ENCODE measurements at places on chromosomes 4 and X.
A peak's percentile ranks its signal among the peaks of the same experiment; 100 is the strongest.

DNA sequence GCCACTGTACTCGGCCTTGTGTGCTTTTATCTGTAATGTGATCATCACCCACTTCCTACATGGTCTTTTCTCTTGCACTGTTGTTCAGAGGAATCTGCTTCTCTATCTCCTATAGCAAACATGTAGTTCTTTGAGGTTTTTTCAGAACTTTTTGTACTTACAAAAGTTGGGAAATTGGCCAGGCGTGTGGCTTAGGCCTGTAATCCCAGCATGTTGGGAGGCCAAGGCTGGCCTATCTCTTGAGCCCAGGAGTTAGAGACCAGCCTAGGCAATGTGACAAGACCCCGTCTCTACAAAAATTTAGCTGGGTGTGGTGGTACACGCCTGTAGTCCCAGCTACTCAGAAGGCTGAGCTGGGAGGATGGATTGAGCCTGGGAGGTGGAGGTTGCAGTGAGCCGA, 30.4 kb downstream of the TAF1 start:
- DNase-seq = no peak

DNA sequence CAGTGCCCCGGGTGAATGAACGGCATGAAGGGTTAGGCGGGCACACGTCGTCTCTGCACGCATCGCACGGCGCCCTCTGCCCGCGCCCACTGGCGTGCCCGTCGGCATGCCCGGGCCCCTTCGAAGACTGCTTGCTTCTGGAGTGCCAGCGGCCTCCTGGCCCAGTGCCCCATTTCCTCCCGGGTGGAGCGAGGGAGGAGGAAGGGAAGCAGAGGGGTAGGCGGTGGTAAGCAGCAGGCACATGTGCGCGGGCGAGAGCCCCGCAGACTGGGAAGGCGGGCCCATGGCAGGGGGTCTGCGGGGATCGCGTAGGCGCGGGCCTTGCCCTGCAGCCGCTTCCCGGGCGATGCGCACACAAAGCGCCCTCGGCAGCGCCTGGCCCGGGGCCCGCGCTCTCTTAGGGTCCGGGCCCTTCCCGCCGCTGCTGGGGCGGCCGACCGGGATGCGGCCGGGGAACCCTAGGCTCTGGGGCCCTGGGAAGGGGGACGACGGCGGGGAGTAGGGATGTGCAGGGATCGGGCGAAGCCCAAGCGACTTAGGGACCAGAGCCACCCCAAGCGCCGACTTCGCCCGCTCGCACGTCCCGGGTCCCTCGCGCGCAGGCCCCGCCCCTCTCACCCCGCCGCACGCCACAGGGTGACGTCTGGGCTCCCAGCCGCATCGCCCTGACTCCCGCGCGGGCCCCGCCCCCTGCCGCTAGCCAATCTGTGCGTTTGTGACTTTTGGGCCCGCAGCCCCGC, 866 bp upstream of the EMD start:
- peak; percentile 59 for DNase-seq

DNA sequence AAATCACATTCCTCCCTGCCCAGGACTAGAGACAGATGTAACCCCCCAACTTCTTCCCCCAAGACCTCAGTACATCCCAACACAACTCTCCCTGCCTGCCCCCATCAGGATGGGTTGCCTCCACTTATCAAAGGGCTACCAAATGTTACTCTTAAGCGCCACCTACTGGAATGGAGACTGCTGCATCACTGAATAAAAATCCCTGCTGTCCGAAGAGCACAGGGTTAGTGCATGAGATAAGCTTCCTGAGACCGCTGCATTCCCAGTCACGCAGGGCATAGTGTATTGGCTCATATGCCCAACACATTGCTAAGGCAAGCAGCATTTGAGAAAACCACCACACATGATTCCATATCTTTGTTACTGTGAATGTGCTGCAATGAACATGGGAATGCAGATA, 544.5 kb downstream of the PPP4R3C start:
- DNase-seq = no peak

GRCh38 chrX:13091111-13091765, 46.8 kb upstream of the FAM9C start:
- no peak for DNase-seq

- no peak for DNase-seq
Measured at GRCh38 chr4:153212736-153213135, 8.5 kb downstream of the TRIM2 start.

DNA sequence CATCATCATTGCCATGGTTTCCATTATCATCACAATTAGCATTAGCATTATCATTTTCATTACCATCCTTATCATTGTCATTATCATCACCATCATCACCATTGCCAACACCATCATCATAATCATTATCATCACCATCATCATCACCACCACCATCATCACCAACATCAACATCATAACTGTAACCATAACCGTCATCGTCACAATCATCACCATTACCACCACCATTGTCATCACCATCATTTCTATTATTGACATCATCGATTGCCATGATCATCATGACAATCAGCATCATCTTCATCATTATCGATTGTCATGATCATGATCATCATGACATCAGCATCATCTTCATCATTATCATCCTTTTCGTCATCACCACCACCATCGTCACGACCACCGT, 88.9 kb upstream of the MSX1 start:
- no peak for DNase-seq

- DNase-seq = no peak
Measured at GRCh38 chr4:78022517-78022916, 34.6 kb upstream of the FRAS1 start.

GRCh38 chr4:108492816-108493595, 127.4 kb upstream of the RPL34 start:
- peak; percentile 5 for DNase-seq

DNA sequence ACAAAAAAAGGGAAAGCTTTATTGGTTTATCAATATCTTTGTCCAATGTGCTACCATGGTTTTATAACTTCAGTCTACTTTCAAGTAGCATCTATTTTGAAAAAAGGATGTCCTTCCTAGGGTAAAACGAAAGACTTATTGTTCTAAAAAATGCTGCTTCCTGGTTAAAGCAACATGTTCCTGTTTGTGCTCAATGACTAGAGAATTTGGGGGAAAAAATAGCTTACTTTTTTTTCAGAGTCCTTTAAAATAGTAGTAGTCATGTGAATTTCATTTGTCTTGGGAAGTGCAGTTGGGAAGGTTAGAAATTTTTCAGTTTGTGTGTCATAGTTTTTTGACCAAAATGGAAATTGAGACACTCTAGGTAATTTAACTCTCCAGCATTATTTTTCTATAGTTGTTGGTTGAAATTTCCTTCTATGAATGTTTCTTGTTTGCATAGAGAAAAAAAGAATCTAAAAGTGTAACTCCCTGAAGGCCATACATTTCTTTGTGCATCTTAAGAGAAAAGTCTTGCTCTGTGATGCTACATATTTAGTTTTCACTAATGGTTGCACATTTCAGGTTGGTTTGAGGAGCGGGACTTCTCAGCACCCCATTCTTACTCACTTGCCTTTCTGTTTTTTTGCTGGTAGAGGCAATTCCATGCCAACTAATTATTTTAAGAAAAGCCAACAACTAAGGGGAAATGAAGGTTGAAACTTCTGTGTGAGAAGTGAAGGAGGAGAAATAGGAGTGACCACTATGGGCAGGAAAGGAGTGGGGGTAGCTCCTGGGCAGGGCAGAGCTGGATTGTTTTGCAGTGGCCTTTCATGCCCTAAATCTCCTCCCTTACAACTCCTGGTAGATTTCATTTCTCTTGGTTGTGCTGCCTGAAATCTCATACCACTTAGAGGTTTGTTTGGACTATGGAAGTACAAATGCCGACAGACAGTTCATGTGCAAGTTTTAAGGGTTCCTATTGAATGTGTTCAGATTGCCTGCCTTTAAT, 76.4 kb downstream of the RAPGEF2 start:
- peak; percentile 14 for DNase-seq

GRCh38 chr4:1044469-1045192, 33.2 kb downstream of the FGFRL1 start:
- DNase-seq = peak; percentile 27

DNA sequence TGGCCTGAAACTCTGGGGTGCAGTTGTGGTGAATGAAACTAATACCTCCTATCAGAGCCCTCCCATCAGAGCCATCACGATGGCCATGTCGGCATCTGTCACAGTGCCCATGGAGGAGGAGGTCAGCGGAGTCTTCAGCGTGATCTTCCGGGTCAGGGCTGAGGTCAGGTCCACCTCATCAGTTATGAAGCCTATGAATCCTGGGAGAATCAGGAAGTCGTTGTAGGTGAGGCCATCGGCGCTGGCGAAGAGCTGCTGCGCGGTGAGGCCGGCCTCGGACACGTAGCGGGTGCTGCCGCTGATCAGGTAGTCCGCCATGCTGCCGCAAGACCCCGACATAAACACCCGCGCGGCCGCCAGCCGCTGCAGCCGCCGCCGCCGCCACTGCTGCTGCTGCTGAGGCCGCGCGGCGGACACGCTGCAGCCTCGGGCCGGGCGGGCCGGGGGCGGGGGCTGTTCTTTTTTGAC, 376.7 kb upstream of the MAOA start:
- DNase-seq = no peak

DNA sequence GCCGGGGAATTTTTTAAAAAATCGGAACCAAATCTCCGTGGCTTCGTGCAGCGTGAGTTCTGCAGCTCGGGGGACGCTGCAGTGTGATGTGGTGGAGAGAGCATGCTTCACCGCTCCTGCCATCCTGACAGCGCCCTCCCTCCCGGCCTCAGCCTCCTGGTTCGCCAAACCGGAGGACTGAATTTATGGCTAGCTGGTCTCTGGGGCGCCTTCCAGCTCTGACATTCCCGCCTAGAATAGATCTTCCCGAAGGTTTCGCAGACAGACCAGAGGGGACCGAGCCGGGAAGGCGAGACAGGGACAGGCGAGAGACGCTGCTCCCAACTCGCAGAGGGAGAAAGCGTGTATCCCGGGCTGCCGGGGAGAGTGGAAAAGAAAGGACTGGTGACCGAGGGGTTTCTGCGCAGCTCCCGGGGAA, 25.9 kb downstream of the HOPX start:
- DNase-seq = no peak

DNA sequence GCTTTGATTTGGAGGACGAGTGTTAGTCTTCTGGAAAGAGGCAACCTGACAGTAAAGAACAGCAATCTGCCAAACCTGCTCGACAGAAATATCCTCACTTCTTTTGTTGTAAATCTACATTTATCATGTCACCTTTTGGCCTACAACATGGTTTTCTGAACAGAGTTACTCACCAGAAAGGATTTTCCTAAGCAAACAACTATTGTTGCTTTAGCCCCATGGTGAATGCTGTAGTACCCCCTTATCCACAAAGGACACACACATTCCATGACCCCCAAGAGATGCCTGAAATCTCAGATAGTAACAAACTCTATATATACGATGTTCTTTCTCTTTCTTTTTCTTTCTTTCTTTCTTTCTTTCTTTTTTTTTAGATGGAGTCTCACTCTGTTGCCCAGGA, 42.7 kb downstream of the TMEM150C start:
- DNase-seq = no peak

GRCh38 chr4:36676139-36677050, 395.0 kb downstream of the DTHD1 start:
- DNase-seq = no peak
